ENCODE measurements at places on chromosomes 5 and 9. TPM values are rescaled to one million over a fixed set of nuclear protein-coding genes. Genes with fewer than 3 reads are reported as not detected.

- DNase-seq, result no peak
Measured at GRCh38 chr5:540906-541538, 16.8 kb upstream of the SLC9A3 start.

GRCh38 chr5:2639425-2639824, 112.1 kb downstream of the IRX2 start:
- no peak for DNase-seq

DNA sequence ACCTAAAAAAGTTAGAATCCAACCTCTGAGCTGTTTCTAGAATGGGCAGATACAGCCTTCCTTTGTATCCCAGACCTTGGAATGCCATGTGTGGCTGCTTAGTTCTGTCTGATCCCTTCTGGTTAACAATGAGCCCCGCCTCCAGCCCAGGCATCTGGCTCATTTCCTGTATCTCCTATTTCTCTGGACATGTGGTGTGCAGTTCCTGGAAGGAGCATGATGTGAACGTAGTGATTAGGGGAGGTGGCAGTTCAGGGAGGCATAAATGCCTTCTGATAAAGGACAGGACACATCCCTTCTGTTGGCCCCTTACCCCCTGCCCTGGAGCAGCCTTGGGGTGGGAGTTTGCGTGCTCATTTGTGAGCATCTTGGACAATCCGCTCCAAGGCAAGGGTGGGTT, 243.0 kb downstream of the ZSWIM6 start:
- DNase-seq, result peak; percentile 69

DNA sequence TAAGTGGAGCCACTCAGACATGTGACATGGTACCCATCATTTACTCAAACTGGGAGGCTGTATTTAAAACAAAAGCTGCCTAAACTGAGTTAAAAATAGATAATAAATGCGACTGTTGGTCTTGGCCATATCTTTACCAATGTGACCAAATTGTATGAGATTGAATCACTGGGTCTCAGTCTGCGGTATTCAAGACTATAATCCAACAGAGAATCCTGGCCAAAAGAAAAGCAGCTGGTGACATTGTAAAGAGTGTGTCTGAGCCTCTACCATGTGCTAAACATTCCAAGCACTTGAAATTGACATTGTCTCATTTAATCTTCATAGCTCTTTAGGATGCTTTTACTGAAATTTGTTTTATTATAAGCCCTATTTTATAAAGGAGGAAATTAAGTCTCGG, 282.6 kb downstream of the ZNF608 start:
- DNase-seq, result no peak

- peak; percentile 94 for DNase-seq
Measured at GRCh38 chr9:116032683-116033440, 120.7 kb upstream of the PAPPA start.

- no peak for DNase-seq
Measured at GRCh38 chr9:133576031-133576874, 32.9 kb downstream of the FAM163B start.

GRCh38 chr9:19294219-19294618, 63.7 kb downstream of the DENND4C start:
- DNase-seq, result no peak

- DNase-seq, result peak; percentile 22
Measured at GRCh38 chr9:98993570-98993945, 49.9 kb downstream of the COL15A1 start.

- no peak for DNase-seq
Measured at GRCh38 chr5:139199321-139199720, 1.2 kb upstream of the SIL1 start.

DNA sequence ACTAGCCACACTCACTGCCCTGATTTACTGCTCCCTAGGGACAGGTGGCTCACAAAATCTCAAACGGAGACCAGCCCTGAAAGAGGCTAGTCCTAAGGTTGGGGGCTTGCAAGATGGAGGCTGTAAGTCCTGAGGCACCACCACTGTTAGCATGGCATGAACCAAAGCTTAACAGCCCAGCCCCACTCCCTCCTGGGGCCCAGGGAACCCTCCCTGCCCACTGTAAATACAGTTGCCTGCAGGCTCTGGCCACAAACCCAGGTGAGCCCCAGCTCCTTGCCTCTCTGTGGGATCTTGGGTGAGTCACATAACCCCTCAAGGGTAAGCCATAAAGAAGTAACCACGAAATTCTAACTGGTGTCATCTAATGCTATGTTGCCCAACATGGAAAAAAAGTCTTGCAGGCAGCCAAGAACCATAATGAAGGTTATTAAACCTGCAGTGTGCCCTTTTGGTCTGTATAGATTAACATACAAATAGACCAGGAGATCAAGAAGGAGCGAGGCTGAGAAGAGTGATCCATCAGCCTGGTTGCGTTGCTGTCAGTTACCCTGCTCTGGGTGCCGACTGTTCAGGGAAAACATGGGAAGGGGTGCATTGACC, 1.7 kb upstream of the POMT1 start:
- peak; percentile 94 for DNase-seq

GRCh38 chr5:31193591-31194467, at the start of gene CDH6:
Gene CDH6 (plus strand): TSS chr5:31193686. CDS start chr5:31267474, 73,788 bp downstream.
- DNase-seq, result peak; percentile 78

GRCh38 chr9:14846871-14847311, 63.3 kb downstream of the FREM1 start:
- DNase-seq, result peak; percentile 8

- peak; percentile 100 for DNase-seq
Measured at GRCh38 chr9:129910628-129911567, 75.6 kb downstream of the USP20 start.

- DNase-seq, result no peak
Measured at GRCh38 chr5:77438071-77438470, 54.0 kb downstream of the WDR41 start.

DNA sequence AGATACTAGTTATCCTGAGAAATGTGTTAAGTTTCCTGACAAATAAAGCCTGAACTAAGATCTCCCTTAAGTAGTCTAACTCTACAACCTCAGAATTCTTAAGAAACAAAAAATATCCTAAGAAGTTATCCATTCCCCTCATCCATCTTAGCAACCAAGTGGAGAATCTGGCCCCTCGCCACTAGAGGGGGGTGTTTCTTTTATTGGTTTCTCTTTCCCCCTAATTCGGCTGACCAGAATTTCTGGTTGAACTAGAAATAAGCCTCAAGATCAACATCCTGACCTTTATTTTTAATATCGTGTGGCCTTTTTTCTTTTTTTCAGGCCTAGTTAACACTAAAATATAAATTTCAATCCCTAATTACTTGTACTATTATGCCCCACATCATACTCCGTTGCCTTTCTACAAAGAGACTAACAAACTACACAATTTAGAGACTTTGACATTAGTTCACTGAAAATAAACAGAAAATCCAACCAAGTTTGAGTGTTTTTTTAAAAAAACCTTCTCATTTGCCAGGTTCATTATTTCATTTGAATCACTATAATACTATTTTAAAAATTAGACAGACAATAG, 14.3 kb upstream of the NR4A3 start:
- peak; percentile 50 for DNase-seq

DNA sequence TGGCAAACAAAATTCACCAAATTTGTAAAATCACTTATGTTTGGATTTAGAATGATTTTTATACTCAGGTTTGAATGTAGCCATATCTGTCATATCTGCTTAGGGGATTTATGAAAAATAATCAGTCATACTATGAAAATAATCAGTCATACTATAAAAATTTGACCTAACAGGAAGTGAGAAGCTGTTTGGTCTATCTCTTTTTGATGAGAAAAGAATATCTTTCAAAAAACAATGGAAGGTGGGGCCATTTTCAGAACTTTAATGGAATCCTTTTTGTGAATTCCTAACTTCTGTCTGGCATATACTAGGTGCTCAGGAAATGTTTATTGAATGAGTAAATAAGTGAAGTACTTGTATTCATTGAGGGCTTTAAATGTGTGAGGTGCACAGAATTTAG, 70.1 kb downstream of the CWC27 start:
- DNase-seq, result no peak

DNA sequence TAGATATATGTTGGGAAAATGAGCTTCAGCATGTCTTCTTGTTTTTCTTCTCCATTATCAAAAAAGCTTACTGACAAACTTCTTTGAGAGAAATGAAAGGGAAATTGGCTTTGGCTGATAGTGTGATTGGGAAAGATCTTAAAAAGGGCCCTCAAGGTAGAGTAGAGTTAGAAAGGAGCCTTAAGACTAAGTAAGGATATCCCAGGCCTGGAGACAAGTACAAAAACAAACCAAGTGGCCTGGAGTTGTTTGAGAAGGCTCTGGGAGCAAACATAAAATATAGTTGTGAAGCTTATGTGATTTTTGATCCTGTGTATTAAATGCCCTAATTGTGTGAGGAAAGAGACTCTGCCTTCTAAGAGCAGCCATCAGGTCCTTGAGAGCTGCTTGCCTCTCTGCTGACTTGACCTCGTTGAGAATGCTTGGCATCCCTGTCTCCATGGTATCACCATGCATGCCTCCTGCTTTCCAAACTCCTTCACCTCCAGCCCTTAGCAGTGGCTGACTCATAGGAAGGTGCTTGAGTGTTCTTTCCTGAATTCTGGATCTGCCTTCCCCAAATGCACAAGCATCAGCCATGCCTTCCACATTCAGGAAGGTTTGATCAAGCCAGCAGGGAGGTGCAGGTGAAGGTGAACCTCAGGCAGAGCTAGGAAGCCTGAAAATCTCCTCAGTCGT, 78.9 kb downstream of the SMARCA2 start:
- DNase-seq, result peak; percentile 85

DNA sequence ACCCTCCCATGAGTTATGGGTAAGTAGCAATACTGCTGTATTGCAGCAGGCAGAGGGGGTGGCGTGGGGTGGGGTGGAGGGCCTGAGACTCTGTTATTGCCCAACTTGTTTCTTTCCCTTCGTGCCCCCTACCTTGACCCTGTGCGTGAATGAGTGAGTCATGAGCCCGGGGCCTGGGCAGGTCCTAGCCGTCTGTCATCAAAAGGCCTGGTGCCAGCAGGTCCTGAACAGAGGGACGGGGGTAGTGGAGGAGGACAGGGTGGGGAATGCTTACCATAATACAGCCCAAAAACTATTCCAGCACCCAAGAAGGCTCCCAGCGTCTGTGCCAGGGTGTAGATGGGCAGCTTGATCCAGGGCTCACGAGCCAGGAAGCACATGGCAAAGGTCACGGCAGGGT, 4.3 kb downstream of the AQP3 start:
- peak; percentile 78 for DNase-seq

- no peak for DNase-seq
Measured at GRCh38 chr5:81837667-81838306, 86.9 kb upstream of the SSBP2 start.

GRCh38 chr5:157944077-157944633, 85.2 kb upstream of the CLINT1 start:
- DNase-seq, result no peak

DNA sequence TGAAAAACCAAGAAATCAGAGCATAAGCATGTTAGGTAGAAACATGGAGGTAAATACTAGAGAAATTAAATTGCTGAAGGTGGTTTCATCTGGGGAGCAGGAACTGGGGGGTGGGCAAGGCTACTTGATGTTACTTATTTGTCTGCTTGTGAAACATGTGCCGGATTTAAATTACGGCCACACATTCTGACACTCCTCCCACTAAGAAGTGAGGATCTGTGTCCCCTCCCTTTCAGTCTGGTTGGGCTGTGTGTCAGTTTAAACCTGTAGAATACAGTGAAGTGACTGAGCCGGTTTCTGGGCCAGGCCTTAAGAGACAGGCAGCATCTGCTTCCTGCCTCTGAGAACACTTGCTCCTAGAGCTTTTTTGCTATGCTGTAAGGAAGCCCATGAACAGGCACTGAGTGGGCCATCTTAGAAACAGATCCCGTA, 2.3 kb upstream of the IARS1 start:
- no peak for DNase-seq

DNA sequence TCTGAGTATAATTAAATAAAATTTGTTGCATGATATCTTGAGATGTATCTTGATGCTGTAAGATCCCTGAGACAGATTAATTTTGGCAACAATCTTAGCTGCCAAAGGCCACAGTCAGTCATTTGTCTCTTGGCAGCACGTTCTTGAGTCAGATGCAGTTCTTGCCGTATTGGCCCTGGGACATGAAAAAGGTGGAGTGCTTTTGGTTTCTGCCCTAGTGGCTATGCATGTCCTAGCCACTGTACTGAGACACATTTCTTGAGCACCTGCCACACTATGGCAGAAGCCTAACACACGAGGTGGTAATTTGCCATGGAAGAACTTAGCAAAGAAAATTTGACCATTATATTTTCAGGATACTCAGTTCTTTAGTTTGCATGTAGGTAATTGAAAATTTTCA, 45.0 kb upstream of the PHF2 start:
- no peak for DNase-seq

- peak; percentile 97 for DNase-seq
Measured at GRCh38 chr5:30849931-30850710, 343.4 kb upstream of the CDH6 start.

- no peak for DNase-seq
Measured at GRCh38 chr9:21852754-21853153, 50.3 kb downstream of the MTAP start.

DNA sequence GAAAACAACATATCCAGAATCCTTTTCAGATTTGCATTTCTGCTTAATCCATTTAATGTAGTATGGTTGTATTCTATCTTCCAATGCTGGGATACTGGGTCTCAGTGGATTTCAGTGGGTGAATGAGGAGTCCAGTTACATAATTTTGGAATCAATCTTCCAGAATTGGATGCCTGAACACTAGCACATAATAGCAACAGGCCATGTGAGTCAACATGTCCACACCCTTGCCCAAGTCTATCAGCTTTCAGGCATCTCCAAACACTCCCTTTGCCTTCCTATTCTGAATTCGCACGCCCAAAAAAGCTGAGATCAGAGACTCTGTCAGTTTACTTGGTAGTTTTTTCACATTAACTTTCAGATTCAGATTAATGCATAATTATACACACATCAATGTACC, 202.6 kb downstream of the TSSK1B start:
- no peak for DNase-seq

GRCh38 chr9:23826120-23826629, at the start of gene ELAVL2:
Gene ELAVL2 (minus strand): TSS chr9:23826240. CDS start chr9:23762234, 64,006 bp downstream.
- peak; percentile 79 for DNase-seq

GRCh38 chr5:136924490-136924889, 559.1 kb upstream of the TRPC7 start:
- no peak for DNase-seq

- DNase-seq, result peak; percentile 40
Measured at GRCh38 chr9:81239388-81239787, 450.0 kb downstream of the TLE1 start.

DNA sequence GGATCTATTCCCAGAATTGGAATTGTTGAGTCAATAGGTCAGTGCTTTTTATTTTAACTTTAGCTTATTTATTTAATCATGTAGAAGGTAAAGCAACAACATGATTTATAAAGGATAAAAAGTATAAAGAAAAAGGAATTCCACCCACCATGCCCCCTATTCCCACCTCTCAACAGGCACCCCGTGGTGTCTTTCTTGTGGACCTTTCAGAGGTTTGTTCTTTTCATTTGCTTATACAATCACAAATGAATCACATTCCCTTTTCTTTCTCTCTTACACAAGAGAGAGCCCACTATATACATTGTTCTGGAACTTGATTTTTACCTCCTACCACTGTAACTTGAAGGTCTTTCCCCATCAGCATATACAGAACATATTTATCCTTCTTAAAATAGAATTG, 37.2 kb upstream of the SMIM32 start:
- no peak for DNase-seq

- no peak for DNase-seq
Measured at GRCh38 chr5:127961006-127961762, 122.4 kb upstream of the SLC12A2 start.

GRCh38 chr9:76759732-76760131, 4.5 kb upstream of the PCA3 start:
- DNase-seq, result no peak

Gene ZCCHC10
- 19.8 TPM for total RNA-seq

Gene PIP5KL1
- total RNA-seq, result 0.65 TPM

Gene F12
- 3.1 TPM for total RNA-seq

Gene GRAMD2B
- total RNA-seq, result 66.9 TPM

Gene SPINK1
- 0.40 TPM for total RNA-seq

Gene PURA
- total RNA-seq, result 6.1 TPM

Gene SPATA31A3
- not detected for total RNA-seq

Gene PCDHGB1
- total RNA-seq, result 0.35 TPM

Gene EPB41L4B
- 5.8 TPM for total RNA-seq
